ENCODE measurements at places on chromosomes 7 and 10.

DNA sequence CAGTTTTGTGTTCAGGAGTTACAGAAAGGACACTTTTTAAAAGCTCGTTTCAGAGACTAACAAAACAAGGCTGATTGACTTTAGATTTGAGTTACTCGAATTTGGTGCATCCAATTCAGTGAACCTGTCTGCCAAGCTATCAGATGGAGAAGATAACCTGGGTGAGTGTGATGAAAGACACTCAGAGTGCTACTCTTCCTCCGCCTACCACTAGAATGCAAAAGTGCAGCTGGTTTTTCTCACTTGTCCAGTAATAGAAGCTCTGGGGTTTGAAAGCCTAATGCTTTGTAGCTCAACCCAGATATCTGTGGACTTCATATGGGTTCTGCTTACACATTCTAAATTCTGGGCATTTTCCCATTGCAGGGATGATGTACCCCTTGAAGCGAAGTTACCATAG, 82.8 kb upstream of the NPY start:
- no peak for DNase-seq

- DNase-seq, result no peak
These were observed 71.4 kb downstream of the SEC61G start for GRCh38 chr7:54687462-54688212.

DNA sequence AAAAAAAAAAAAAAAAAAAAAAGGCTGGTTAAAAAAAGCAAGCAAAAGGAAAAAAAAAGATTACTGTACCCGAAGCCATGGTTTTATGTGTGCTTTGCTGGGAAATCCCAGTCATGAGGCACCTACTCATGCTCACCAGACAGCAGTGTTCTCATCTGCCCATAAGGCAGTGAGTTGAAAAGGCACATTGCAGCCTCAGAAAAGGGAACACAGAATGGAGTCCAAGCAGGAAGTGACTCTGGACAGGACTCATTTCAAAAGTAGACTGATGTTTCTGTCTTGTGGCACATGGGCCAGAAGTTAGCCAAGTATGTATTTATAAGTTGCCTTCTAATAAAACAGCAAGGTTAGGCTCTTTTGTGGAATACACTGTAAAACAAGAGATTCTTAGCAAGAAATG, 40.2 kb downstream of the PDSS1 start:
- DNase-seq, result no peak

DNA sequence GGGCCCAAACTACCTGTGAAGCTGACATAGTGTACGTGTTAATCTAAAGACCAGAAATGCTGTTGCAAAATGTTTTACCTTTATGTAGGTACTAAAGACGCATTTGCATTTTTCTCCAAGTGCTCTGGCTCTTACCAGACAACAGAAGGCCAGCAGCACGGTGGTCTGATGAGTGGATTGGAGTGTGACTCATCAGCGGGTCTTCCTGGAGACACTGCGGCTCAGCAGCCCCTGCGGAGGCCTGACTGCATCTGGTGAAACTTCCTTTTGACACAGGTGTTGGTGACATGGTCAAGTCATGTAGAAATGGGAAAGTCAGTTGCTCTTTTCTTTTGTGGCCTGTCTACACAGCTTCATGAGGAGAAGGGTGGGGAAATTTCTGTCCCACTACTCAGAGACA, 723.6 kb downstream of the INHBA start:
- peak; percentile 41 for DNase-seq

DNA sequence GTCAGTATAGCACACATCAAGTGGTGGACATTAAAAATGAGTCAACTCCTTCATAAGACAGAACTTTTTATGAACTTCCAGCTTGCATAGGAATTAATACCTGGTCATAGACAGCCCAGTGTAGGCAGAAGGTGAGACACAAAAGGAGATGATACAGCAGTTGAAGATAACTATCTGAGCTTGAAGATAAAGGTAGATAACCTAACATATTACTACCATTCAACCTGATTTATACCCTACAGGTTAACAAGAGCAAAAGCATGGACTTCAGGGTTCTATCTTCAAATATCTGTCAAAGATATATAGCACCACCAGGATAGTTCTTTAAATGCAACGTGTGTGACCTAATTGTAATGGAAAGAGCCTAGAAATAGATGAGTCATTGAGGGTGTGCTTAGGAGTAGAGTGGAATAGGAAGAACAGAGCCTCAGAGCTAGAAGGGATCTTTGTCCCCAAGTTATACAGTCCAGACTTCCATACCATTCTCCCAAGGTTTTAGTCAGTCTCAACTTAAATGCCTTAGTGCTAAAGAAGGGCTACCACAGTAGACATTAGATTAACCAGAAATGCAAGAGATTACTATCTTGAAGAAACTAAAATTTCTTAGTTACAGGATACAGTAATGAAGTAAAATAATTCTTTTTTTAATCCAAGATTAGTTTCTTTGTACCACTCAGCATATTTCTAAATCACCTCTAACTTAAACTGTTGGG, 9.2 kb downstream of the ZNF800 start:
- DNase-seq, result peak; percentile 1

DNA sequence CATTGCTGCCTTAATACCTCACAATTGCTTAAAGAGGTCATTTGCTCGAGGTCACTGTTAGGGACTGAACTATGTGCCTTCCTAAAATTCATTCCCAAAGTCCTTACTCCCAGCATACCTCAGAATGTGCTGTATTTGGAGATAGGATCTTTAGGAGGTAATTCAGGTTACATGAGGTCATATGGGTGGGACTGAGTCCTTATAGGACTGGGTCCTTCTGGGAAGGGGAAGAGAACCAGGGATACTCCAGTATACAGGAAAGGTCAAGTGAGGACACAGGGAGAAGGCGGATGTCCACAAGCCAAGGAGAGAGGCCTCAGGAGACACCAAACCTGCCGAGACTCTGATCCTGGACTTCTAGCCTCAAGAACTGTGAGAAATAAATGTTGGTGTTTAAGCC, 253.3 kb downstream of the PRPF18 start:
- no peak for DNase-seq

GRCh38 chr10:14391342-14391741, 60.6 kb upstream of the FRMD4A start:
- no peak for DNase-seq

- DNase-seq, result no peak
These were observed 48.3 kb upstream of the DDC start for GRCh38 chr7:50613473-50613872.

GRCh38 chr10:58479045-58479444, 33.6 kb upstream of the BICC1 start:
- no peak for DNase-seq

- DNase-seq, result no peak
These were observed 121.6 kb downstream of the TMEM168 start for GRCh38 chr7:112668561-112668960.

GRCh38 chr7:82397879-82398524, 45.6 kb downstream of the CACNA2D1 start:
- DNase-seq, result peak; percentile 15

- peak; percentile 63 for DNase-seq
These were observed 27.4 kb upstream of the GOT1 start for GRCh38 chr10:99457813-99458212.

GRCh38 chr10:89173075-89173474, 34.0 kb downstream of the CH25H start:
- no peak for DNase-seq

- peak; percentile 21 for DNase-seq
These were observed 21.5 kb downstream of the LRRN3 start for GRCh38 chr7:111112439-111112838.

DNA sequence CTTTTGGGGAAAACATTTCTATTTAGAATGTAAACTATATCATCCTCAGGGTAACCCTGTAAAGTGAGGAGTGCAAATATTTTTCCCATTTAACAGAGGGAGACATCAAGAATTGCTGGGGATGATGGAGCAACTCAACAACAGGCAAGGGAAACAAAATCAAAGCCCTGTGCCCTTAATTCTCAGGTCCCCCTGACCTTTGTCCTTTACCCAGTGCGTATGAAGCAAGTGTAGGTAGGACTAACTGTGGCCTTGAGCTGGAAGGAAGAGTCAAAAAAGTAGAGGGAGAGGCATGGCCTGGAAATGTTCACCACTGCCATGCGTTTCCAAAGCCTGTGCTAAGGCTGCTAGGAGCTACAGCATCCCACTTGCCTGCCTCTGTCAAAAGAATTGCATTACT, 896.9 kb downstream of the LRMDA start:
- DNase-seq, result no peak

DNA sequence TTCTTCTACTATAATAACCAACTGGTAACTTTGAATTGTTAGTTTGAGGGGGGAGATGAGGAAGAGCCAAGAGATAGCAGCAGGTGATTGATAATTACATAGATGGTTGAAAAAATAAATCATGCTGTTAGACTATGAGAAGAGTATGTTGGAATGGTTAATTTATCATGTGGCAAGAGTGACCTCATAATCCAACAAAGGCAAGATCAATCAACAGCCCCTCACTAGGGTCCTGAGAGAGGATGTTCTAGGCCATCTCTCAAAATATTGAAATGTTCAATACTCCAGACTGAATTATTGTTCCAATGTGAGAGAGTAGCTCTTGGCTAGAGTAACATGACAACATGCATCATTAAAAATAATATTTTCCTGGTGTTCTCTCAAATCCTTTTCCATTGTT, 67.9 kb downstream of the ADD3 start:
- DNase-seq, result peak; percentile 14

DNA sequence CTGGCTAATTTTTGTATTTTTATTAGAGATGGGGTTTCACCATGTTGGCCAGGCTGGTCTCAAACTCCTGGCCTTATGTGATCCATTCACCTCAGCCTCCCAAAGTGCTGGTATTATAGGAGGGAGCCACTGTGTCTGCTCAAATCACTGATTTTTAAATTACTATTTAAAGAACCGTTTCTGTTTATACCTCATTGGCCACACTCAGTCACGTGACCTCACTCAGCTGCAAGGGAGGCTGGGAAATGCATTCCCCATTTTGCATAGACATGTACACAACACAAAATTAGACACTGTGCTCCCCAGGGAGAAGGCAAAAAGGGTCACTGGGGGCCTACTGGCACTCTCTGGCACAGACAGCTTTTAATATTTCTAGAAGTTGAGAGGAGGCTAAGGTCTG, 13.6 kb upstream of the CALU start:
- DNase-seq, result no peak

DNA sequence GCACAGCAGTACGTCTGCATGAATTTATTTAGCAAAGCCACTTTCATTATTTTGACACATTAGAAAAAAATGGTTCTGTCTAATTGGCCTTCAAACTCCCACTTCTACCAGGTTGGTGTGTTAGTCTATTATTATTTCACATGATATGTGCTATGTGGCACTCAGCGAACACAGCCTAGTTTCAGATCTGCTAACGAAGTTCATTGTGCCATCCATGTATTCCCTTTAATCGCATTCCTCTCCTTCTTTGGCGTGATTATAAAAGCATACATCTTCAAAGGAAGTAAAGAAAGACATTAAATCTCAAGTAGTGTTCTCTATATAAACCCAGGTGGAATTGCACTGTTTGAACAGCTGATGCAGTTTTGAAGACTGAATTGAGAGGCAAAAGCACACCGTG, 96.4 kb upstream of the CACNA2D1 start:
- no peak for DNase-seq

DNA sequence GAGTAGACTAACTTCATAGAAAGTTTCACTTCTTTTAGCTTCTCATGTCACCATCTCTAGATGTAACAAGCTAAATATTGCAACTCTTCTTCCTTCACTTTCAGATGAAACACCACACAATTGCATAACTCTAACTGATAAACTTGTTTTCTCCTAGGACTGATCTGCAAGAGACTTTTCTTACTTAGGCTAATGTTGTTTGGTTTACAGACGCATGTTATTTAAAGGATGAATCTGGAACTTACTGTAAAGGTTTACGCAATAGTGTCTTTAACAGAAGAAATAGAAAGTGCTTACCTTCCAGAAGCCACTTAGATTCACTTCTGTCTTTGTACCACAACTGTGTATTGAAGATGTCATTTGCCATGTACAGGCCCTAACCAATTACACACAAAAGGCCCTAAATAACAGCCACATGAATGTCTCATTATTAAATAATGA, 22.1 kb upstream of the ZC3HAV1 start:
- no peak for DNase-seq

- DNase-seq, result no peak
These were observed 21.3 kb downstream of the BTBD16 start for GRCh38 chr10:122292376-122292775.

DNA sequence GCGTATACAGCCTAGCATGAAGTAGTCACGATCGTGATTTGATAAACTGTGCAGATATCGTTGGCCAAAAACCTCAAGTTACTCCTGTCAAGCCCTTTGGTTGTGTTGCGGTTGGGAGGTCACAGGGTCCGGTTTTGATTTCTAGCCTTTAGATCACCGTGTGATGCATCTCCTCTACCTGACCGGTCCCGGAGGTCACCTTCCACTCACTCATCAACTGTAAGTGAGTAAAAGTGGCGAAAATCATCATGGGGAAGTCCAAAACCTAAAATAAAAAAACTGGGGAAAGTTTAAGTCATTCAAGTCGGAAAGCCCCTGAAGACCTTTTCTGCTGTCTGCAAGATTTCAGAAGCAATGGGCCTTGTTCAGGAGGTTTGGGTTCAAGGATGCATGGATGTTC, 62.8 kb downstream of the ADARB2 start:
- no peak for DNase-seq

DNA sequence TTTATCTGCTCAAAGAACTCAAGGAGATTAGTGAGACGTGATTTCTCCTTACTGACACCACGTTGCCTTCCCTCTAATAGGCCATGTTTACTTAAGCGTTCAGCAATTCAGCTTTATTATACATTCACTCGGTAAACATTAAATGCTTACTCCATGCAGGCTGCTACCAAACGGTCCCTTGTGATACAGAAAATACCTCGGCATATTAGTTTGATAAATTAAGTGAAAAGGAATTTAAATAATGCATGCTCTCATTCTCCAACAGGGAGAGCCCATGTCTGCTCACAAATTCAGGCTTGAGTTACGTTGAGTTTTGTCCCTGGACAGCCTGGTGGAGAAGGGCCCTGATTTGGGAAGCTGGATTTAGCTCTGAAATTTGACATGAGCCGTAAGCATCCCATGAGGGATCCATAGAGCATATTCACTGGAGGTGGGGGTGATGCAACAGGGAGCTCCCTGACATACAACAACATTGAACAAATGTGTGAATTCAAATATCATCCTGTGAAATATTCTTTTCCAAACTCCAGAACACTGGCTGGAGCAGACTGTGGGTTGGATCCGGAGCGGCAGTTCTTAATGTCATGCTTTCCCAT, 86.3 kb downstream of the TBXAS1 start:
- DNase-seq, result peak; percentile 83

GRCh38 chr10:14261336-14261735, 69.4 kb downstream of the FRMD4A start:
- no peak for DNase-seq

- no peak for DNase-seq
These were observed 34.5 kb downstream of the LYZL1 start for GRCh38 chr10:29323367-29323766.
